Smooth muscle cell of the brain vasculature (primary cell): ENCODE measurements at places on chromosomes 16 and 17.

- DNase-seq: no peak
Measured at GRCh38 chr16:52538511-52538910, 8.4 kb downstream of the TOX3 start.

DNA sequence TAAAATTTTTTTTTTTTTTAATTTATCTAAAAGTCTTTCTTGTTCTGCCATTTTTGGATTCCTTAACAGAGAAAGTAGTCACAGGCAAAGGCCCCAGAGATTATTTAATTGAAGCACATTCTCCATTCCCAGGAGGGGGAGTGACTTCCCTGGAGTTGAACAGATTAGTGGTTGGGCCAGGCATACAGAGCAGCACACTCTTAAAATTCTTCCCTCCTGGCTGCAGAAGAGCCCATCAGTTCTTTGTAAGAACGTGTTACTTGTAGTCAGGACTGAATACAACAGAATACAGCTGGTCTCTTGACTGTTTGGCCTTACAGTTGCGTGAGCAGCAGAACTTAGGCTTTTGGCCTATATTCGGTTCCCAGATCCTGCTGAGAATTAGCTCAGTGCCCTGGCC is 1.8 kb downstream of the ALKBH5 start:
- DNase-seq: no peak

GRCh38 chr17:30203471-30203981 is 32.0 kb downstream of the SLC6A4 start:
- no peak for DNase-seq

GRCh38 chr17:79237448-79238053 is 162.9 kb downstream of the ENGASE start:
- DNase-seq: no peak

GRCh38 chr17:8924595-8924994 is 40.9 kb downstream of the PIK3R5 start:
- DNase-seq: no peak

DNA sequence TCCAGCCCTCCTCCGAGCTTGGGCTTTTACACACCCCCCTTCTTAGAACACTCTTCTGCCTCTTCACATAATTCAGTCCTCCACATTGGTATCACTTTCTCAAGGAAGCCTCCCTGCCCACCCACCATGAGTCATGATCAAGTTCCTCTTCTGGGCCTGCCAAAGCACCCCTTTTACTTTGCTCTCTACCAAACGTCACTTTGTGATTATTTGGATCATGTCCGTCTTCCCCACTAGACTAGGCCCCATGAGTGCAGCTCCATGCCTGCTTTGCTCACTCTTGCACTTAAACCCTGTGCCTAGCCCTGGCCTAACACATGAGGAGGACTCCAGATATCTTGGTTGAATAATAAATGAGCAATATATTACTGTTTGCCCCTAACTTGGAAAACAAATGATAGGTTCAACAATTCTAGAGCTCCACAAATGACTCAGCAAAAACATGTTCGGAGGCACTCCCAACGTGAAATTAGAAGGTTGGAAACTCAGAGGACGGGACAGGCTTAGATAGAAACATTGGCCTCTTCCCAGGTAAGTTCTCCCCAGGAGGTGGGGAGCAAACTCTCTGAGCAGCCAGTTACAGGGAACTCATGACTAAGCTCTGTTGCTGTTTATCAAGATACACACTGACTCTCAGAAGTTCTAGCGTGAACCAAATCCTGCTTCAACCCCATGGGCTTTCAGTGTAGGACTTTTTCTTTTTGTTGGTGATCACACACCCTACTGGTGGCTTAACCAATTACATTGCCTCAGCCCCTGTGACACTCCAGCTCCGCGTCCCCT is 28.3 kb downstream of the G6PC1 start:
- DNase-seq: peak; percentile 33

GRCh38 chr16:48284772-48285409 is 37.6 kb upstream of the ABCC11 start:
- no peak for DNase-seq

DNA sequence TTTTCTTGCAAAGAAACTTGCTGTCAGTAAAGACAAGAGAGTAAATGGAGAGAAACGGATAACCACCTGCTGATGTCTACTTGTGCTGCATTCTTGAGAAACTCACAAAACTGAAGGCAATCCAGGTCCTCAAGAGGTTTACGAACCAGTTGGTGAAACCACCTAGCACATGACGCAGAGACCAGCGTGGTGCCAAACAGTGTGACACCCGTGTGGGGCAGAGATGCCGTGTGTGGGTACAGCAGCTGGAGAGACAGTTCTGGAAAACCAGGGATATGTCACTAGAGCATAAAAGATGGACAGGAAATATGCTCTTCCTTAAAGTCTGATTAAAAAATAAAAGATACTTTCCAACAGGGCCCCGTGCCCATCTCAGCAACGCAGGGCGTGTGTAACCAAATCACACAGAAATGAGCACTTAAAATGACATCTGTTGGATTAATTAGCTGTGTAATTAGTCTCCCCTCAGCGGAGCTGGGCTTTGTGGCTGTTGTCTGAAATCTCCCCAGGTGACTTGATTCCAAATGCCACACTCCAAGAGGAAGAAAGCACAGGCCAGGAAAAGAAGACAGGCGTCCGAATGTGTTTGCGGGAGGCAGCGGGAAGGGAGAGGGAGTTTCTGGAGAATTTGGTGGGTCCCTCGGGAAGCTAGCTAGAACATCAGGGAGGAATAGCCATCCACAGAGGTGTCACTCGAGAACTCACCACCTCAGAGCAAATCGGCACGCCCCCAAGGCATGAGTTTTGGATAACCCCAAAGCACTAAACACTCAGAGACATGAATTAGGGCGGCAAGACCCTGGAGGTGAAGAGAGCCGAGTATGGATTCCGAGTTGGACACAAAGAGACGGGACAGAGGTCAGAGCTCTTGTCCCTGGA is 109.8 kb downstream of the ZFHX3 start:
- no peak for DNase-seq

GRCh38 chr17:5587438-5588032 is 3.2 kb upstream of the NLRP1 start:
- DNase-seq: peak; percentile 52

- DNase-seq: no peak
Measured at GRCh38 chr16:57358086-57358420, 530 bp upstream of the CCL22 start.

DNA sequence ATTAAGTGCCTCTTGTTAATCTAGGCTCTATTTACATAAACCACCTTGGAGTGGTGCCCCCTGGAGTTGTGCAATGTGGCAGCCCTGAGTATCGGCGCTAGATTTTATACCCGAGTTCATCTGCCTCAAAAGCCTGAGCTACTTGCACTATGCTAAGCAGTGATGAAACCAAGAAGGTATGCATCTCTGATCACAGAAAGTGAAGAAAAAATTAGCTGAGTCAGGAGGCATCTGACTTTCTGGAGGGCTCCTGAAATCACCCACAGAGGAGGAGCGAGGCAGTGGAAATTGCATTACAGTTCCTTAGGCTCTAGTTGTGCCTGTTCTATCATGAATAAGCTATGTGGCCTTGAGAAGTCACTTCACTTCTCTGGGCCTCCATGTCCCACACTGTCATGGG is 80.3 kb upstream of the PSMD7 start:
- DNase-seq: no peak

GRCh38 chr16:21253470-21253869 is 20.0 kb downstream of the ANKS4B start:
- no peak for DNase-seq

DNA sequence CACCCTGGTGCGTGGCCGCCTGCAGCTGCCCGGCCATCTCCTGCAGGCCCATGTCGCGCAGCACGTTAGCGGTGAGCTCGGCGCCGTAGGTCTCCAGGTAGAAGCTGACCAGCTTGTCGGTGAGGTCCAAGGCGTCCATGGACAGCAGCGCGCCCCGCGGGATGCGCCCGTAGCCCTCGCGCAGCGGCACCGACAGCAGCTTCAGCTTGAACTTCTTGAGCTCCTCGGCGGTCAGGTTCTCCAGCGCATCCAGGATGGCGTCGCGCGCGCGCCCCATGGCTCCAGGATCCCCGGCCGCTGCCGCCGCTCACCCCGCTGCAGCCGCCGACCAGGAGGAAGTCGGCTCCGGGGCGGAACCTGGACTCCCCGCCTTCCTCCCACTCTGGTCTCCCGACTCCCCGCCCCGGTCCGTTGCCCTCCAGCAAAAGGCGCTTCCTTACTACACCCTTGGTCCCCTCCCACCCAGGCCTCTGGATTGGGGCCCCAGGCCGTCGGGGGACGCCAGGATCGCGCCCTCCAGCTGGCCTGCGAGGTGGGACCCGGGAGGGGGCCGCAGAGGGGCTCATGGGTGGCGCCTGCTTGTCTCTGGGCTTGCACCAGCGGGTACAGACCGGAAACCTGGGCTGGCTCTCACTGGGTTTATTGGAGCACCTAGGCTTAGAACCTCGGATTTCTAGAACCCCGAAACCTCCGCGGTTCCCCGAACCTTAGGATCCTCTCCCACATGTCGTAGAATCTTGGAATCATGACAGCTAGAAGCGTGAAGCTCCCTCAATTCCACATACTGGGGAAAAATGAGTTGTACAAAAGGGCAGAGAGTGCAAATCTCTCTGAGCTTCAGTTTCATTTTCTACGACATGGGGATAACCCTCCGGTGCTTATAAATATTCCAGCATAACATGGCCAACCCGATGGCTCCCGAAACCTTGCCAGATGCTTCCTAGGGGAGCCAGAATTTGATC is at the start of gene PYCARD:
PYCARD (minus strand) TSS at position 347 of the 962 bp plus-strand sequence; CDS start at position 277, 70 bp downstream.
- DNase-seq: no peak

GRCh38 chr17:13374203-13375143 is 227.3 kb downstream of the HS3ST3A1 start:
- no peak for DNase-seq

GRCh38 chr16:49673442-49673841 is 182.5 kb downstream of the ZNF423 start:
- DNase-seq: no peak

DNA sequence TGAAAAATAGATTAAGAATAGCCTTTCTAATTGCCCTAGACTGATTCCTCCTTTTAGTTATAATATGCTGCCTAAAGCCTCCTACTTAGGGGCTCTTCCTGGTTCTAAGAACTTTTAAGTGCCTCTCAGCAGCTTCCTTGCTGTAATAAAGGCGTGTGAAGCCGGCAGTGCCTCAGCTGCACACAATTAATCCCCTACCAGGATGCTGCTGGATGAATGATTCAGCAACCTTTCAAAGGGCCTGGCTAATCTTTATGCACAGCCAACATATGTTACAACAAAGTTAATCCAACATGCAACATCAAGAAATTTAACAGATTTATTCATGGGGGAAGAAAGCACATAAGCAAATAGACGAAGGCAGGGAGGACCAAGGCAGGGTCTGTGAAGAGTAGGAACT is 145.2 kb downstream of the PMP22 start:
- DNase-seq: no peak

GRCh38 chr17:59791603-59792457 is 84.4 kb downstream of the VMP1 start:
- no peak for DNase-seq

- DNase-seq: no peak
Measured at GRCh38 chr16:10679921-10680320, 14.8 kb downstream of the TEKT5 start.
